Upper lobe of right lung (tissue), 1 donor: ENCODE measurements at places on chromosomes 12 and 14. TPM values are rescaled to one million over a fixed set of nuclear protein-coding genes. Genes with fewer than 3 reads are reported as not detected.

Gene POTEG
- total RNA-seq = not detected

Gene FAM90A1
- total RNA-seq = 0.43 TPM

Gene CCDC177
- not detected for total RNA-seq

Gene TMEM121
- 1.5 TPM for total RNA-seq

Gene RHOJ
- 38.6 TPM for total RNA-seq

Gene SERPINA10
- not detected for total RNA-seq

Gene EIF2S3B
- total RNA-seq = 0.52 TPM

Gene PTPN6
- 154 TPM for total RNA-seq

Gene RNF212B
- total RNA-seq = not detected

Gene SIRT4
- 2.4 TPM for total RNA-seq

Gene C14orf180
- 0.14 TPM for total RNA-seq

Gene HAL
- total RNA-seq = 6.2 TPM

Gene ADAM21
- not detected for total RNA-seq

Gene STYK1
- 0.93 TPM for total RNA-seq

Gene SLC2A3
- total RNA-seq = 153 TPM

Gene SIX6
- total RNA-seq = not detected

Gene DTX3
- total RNA-seq = 26.0 TPM

Gene MLH3
- 33.4 TPM for total RNA-seq

Gene NYNRIN
- total RNA-seq = 16.6 TPM

Gene TMEM106C
- 45.4 TPM for total RNA-seq

Gene FITM1
- 1.1 TPM for total RNA-seq

Gene TMEM30B
- 22.5 TPM for total RNA-seq

Gene LRRC43
- not detected for total RNA-seq
